GM23338 (cell line): ENCODE measurements at places on chromosomes 1 and 21. TPM values are rescaled to one million over a fixed set of nuclear protein-coding genes. Genes with fewer than 3 reads are reported as not detected.

LMX1A gene
- total RNA-seq: not detected in 2 replicates

GRCh38 chr1:229001467-229002011 is 266.3 kb downstream of the RHOU start:
- peaks cover 7% of the 10 kb centered on the region for H3K4me1 ChIP-seq
- H3K36me3 ChIP-seq: no peaks in the 10 kb centered on the region
- no peaks in the 10 kb centered on the region for H3K27me3 ChIP-seq
- H3K4me3 ChIP-seq: no peak overlapping the region

GRCh38 chr1:86197206-86197855 is 40.8 kb upstream of the COL24A1 start:
- H3K36me3 ChIP-seq: no peaks in the 10 kb centered on the region
- peaks cover 16% of the 10 kb centered on the region for H3K4me1 ChIP-seq
- DNase-seq: no peak
- H3K4me3 ChIP-seq: no peak overlapping the region
- H3K27me3 ChIP-seq: no peaks in the 10 kb centered on the region

DCST1 gene
- total RNA-seq: not detected in 2 replicates

NR5A2 gene
- 8.8 and 13.1 TPM in 2 replicates for total RNA-seq

DNA sequence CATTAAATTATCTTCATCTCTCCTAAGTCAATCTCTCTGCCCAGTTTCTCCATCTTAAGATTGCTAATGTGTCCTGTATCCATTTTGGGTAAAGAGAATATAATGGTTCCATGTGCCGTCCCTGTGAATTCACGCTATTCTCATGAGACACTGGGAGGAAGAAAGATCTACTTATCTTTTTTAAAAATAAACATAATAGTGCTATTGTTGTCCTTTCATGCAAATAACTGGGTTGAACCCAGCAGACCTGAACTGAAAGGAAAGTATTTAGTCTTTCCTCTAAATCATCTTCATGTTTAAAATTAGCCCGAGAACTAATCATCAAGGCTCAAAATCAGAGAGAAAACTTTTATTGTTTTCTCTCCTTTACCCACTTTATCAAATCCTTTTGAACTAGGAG is 22.4 kb downstream of the SLAMF1 start:
- no peaks in the 10 kb centered on the region for H3K4me1 ChIP-seq
- no peak for DNase-seq
- no peak overlapping the region for H3K27ac ChIP-seq
- no peaks in the 10 kb centered on the region for H3K36me3 ChIP-seq
- no peak overlapping the region for H3K4me3 ChIP-seq

GRCh38 chr1:9539829-9540550 is 725 bp downstream of the SLC25A33 start:
- peaks cover 18% of the 10 kb centered on the region for H3K4me1 ChIP-seq
- H3K27ac ChIP-seq: no peak overlapping the region
- peak overlapping the region; percentile 96 for H3K4me3 ChIP-seq

GRCh38 chr1:228743405-228743804 is 8.1 kb downstream of the RHOU start:
- DNase-seq: no peak
- no peak overlapping the region for H3K27ac ChIP-seq
- no peak overlapping the region for H3K4me3 ChIP-seq
- H3K36me3 ChIP-seq: no peaks in the 10 kb centered on the region

GRCh38 chr1:28256197-28256827 is 3.0 kb upstream of the SESN2 start:
- peaks cover 12% of the 10 kb centered on the region for H3K4me1 ChIP-seq
- DNase-seq: no peak
- no peaks in the 10 kb centered on the region for H3K36me3 ChIP-seq
- H3K27ac ChIP-seq: no peak overlapping the region

DNA sequence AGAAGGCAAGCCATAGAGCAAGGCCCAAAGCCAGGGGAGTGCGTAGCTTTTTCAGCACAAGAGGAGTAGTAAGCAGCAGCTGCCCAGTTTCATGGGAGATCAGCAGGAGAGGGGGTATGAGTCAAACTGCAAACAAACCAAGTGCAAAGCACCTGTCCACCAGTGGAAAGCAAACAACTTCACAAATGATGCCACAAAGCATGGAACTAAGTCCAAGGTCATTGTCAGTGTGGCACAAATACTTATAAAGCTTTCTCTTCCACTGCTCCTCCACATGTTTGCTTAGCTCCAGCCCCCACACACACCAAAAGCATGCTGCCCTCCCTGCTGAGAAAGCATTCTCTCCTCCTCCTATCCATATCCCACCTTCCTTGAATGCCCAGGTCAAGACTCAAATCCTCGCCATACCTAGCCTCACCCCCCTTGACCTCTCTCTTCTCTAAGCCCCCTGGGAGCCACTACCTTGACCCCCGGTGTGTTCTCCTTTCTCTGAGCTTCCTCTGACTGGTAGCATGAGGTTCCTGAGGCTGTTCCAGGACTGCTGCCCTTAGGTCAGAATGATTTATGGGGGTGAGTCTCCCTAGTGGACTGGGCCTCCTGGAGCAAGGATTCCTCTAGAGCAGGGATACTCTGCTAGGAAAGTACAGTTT is 70.4 kb downstream of the DMAP1 start:
- H3K4me3 ChIP-seq: no peak overlapping the region
- no peaks in the 10 kb centered on the region for H3K27me3 ChIP-seq
- DNase-seq: no peak
- H3K27ac ChIP-seq: no peak overlapping the region

DNA sequence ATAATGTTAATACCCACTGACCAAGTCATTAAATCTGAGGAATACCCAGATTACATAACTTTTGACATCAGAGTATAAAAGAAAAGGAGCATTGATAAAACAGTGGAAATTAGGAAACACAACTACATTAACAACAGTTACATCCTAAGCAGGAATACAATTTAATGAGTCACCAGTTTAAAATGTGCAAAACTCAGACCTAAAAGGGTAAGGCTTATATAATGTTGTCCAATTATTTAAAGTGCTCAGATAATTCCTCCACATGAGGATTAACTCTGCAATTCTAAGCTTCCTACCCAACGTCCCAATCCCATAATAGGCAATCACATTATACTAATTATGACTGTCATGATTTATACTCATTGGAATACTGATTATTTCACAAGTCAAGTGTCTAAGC is 50.5 kb downstream of the ABL2 start:
- no peak overlapping the region for H3K4me3 ChIP-seq
- no peaks in the 10 kb centered on the region for H3K36me3 ChIP-seq
- no peak overlapping the region for H3K27ac ChIP-seq
- H3K27me3 ChIP-seq: no peaks in the 10 kb centered on the region
- 0 out of 2 replicates have a peak, but pooled peaks cover 4% of the 10 kb centered on the region for H3K4me1 ChIP-seq

MIGA1 gene
- 7.5 TPM in 2 replicates for total RNA-seq

DNA sequence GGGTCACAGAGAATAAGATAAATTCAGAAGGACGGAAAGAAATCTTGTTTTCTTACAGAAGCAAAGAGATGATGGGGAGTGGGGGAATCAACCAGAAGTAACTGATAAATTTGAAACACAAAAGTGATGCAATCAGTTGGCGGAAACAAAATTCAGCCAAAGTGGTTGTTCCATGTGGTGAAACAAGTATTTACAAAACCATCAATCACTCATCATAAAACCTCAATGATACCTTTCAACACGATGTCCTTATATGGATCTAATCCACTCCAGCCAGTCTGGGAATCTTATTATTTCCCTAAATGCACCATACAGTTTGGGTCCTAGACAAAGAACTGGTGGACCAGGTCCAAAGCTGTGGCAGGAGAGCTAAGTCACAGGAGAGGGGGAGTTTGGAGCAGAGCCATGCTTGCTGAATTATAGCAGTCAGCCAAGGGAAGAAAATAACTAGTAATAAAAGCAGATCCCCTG is 303.8 kb upstream of the LRRC7 start:
- H3K27ac ChIP-seq: no peak overlapping the region
- no peaks in the 10 kb centered on the region for H3K36me3 ChIP-seq
- no peak for DNase-seq
- H3K4me3 ChIP-seq: no peak overlapping the region
- H3K27me3 ChIP-seq: no peaks in the 10 kb centered on the region
- no peaks in the 10 kb centered on the region for H3K4me1 ChIP-seq

GRCh38 chr1:206631085-206631509 is 4.2 kb upstream of the DYRK3 start:
- peaks cover 7% of the 10 kb centered on the region for H3K27me3 ChIP-seq
- peaks cover 19% of the 10 kb centered on the region for H3K4me1 ChIP-seq
- no peaks in the 10 kb centered on the region for H3K36me3 ChIP-seq
- no peak overlapping the region for H3K27ac ChIP-seq

SV2A gene
- 41.7 and 42.5 TPM in 2 replicates for total RNA-seq

PGLYRP4 gene
- not detected in 2 replicates for total RNA-seq
